ENCODE measurements at places on chromosomes 2 and 18.

DNA sequence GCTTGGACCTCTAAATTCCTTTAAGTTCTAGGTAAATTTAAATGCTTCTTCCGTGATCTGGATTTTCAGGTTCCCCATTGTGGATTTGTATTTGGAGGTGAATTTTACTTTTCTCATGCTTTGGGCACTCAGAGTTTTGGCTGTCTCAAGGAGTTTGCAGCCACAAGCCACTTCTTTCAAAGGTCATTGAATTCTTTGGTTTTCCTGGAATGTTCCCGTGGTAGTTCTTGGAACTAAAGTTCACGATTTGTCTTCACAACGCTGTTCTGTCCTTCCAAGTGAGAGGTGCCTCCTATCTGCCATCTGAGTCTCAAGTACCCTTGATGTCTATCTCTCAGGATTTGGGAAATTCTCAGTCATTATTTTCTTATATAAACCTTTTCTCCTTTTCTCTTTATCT is 1438.7 kb upstream of the ZEB2 start:
- no peak for DNase-seq

GRCh38 chr2:86747711-86748639 is 27.9 kb downstream of the RMND5A start:
- DNase-seq = no peak

GRCh38 chr18:6650127-6650507 is 79.4 kb upstream of the ARHGAP28 start:
- DNase-seq = no peak

GRCh38 chr2:158676295-158676694 is 118.8 kb upstream of the DAPL1 start:
- no peak for DNase-seq

DNA sequence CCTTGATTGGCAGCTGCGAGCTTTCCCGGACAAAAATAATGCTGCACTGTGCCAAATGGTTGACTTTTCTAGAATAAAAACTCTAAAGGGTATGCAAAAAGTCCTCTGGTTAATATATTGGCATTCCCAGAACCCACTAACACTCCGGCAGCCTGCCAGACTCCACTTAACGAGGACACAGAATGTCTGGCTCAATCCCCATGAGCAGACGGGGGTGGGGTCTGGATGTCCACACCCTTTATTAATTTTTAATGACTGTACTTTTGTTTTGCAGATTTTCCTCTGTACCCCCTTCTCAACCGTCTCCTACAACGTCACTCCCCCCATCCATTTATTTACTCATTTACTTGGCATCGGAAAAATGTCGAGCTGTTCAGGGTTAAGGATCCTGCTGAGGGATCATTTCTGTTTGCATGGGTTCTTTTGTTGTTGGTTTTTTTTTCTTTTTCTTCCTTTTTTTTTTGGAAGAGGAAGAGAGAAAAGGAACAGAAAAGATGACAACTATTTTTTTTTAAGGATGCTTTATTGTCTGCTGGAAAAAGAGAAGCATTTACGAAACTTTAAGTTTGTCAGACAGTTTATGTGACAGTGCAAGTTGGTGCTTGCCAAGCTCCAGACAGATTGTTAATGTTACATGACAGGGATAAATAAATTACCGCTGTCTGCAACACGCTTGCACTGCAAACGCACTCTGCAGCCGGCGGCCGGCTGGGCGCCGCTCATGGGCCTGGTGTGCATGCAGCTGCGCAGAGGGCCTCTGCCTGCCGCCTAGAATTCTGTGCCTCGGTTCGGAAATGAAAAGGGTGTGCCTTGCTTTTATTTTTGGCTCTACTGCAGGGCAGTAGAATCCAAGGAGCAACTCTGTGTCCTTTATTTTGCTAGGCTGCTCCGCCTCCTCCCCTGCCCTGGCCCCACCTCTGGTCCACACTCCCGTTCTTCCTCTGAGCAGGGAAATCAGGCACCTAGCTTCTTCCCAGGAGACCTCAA is 3.6 kb downstream of the LDLRAD4 start:
- DNase-seq = no peak
